ENCODE measurements at places on chromosomes 5 and 9.

- DNase-seq: no peak
These were observed 12.1 kb downstream of the PTGES2 start for GRCh38 chr9:128115187-128116103.

DNA sequence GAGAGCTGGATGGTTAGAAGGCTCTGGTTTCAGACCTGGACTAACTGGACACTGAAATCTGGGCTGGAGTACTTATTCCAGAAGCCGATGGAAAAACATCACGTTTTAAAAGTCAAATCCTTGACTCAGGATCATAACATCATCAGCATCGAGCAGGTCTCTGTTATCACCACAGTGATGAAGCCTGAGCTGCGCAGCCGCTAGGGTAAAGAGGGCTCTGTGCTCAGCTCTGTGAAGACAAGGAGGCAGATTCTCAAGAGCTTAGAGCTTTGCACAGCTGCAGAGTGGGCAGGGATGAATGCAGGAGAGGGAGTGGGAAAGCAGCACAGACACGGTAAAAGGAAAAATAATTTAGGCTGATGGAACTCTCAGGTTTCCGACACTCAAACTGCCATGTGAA is 208.8 kb upstream of the TAS2R1 start:
- DNase-seq: no peak

DNA sequence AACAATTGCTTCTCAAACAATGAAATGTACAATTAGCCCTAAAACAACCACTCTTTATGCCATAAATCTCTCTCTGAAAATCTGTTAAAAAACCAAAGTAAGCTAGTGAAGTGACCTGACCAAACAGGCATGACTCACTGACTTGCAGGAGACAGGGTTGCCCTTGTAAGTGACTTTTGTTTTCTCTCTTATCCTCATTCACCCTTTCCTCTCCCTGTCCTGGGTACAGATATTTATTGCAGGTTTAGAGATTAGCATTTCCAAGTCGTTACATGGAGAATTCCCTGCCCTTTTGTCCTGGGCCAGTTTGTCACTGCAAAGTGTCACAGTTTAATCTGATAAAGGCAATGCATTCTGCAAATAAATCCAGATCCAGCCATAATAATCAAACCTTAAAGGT is 484.2 kb downstream of the IRX1 start:
- DNase-seq: no peak

DNA sequence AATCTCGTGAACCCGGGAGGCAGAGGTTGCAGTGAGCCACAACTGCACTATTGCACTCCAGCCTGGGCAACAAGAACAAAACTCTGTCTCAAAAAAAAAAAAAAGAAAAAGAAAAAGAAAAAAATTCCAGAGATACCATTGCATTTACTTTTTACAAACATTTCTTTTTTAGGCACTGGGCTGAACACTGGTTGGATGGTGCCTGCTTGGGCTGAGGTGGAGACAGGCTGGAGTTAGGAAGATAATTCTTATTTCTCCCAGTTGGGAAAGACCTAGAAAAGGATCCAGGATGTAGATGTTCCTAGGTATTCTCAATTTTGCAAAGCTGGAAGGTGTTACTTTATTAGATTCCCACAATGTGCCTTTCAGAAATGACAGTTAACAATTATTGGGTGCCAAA is 49.9 kb upstream of the JMY start:
- DNase-seq: peak; percentile 22

DNA sequence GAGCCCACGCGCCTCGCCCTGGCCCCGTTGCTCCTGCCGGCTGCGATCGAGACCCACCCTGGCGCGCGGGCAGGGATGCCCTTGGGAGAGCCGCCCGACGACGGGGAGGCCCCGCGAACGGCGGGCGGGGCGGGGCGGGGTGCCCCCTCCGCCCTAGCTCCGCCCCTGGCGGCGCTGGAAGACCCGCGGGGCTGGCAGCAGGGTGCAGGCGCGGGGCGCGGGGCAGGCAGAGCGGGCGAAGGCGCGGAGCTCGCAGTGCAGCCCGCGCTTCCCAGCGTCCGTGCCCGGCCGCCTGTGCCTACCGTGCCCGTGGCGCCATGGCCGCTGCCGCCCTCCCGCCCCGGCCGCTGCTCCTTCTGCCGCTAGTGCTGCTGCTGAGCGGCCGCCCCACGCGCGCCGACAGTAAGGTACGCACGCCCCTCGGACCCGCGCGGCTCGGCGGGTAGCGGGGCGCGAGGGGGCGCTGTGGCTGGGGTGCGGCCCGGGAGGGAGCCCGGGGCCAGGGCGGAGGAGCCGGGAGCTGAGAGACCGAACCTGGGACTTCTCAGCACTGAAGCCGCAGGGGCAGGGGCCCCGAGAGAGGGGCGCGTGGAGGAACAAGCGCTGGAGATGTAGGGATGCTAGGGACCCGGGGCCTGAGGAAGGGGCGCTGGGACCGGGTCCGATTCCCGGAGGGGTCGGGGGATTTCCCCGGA is at the start of gene OLFML2A:
OLFML2A (plus strand) TSS at position 180 of the 695 bp plus-strand sequence; CDS start at position 318, 138 bp downstream.
- no peak for DNase-seq

- DNase-seq: no peak
These were observed 505.1 kb downstream of the TLR4 start for GRCh38 chr9:118209343-118209742.

DNA sequence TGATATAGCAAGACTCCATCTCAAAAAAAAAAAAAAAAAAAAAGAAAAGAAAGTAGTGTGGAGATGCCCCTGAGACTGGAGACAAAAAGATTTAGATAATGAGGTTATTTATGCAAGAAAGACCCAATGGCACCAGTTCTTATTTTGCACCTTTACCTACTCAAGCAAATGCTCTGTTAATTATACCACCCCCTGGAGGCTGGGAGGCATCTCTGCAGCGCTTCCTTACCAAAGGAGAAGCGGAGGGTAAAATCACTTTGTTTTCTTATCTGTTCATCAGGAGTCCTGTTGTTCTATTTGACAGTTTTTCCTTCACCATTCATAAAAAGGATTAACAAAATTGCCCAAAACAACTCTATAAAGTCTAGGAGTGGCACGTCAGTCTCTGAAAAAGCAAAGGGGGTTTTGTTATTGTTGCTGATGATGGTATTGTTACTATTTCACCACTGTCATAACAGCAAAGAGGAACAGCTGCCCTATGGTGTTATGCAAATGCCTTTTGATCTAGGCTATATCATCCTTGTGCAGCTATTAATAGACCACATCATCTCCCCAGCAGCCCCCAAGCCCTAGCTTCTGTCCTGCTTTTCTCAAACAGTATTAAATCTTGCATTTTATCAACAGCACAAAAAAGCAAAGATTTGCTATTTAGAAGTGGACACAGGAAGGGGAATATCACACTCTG is 174.0 kb downstream of the PALM2AKAP2 start:
- DNase-seq: no peak

- no peak for DNase-seq
These were observed 318.7 kb upstream of the ITGA1 start for GRCh38 chr5:52468976-52469375.

DNA sequence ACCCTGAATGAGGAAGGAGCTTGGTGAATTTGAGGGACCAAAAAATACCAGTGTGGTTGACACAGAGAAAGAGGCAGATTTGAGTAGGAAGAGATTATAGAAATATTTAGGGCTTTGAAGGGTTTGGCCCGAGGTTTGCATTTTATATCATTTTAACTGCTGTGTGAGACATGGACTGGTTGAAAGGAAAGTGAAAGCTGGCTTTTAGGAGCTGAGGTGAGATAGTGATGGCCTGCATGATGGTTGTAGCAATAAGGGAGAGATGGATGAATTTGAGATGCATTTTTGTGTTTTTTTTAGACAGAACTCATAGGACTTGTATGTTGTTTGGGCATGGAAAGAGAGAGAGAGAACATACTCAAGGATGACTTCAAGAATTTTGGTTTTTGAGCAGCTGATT is 21.7 kb downstream of the FER start:
- no peak for DNase-seq

DNA sequence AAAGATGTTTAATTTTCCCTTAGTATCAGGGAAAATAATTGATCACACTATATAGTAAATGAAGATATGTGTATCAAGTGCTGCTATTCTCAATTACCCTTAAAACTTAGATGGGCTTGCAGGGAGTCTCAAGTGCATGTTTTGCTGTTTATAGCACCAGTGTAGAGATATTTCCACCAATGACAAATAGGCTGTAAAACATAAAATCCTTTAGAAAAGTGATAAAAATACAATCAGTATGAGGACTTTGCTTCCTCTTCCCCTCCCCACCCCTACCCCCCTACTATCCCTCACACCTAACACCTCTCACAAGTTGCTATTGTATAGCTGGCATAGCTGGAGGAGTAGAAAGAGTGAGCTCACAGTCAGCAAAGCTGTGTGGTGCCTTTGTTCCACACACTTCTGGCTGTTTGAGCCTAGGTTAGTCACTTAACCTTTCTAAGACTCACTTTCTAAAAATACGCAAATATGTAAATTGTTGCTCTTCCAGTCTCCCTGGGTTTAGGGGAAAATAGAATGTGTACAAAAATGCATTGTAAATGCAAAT is 93.1 kb downstream of the PDE4D start:
- no peak for DNase-seq

DNA sequence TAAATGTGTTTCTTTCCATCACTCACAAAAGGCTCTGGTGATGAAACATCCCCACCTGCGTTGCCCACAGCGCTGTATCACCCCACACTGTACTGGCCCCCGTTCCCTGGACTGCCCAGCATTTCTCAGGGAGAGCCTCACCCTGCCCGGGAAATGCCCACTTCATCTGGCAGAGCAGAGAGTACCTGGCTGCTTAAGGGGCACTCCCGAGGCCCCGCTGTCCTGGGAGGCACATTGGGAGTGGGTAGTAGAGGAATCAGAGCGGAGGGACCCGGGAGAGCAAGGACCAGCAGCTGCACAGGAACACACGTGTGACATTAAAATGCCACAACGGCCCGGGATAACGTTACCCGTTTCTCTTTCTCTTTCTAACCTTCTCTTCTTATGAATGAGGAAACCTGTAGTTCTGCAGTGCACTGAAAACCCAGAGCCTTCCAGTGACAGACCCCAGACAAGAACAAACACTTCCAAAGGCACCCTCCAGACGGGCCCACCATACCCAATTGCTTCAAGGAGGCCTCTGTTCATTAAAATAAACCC is 110.0 kb downstream of the ROR2 start:
- DNase-seq: no peak

GRCh38 chr5:147578228-147579024 is 68.6 kb upstream of the DPYSL3 start:
- peak; percentile 60 for DNase-seq

DNA sequence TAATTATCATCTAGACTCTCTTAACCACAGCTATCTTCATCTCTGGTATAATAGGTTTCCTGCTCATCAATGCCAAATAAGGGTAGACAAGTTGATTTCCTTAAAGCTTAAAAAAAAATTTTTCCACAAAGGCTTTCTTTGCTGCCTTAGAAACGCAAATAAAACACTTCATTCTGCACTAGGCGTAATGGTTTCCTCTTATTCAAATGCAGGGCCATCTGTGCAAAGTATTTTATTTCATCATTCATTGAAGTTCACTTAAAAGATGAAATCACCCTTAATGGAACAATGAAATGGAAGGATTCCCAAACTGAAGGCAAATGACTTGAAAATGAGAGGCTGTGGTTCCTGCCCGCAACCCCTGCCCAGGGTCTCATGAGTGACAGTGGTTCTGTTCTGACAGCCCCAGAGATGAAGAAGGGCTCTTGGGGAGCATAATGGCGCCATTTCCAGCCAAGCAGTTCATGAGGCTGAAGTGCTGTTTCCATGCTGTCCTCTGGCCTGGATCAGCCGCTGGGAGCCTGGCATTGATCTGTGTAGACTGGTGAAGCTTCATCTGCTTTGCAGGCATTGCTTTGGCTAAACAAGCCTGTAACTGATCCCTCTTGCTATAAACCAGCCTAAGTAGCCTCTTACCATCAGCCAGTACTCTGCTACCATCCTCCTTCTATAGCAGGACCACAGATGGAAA is 276.9 kb upstream of the WWC1 start:
- peak; percentile 50 for DNase-seq

- DNase-seq: no peak
These were observed 1596.1 kb upstream of the WWC1 start for GRCh38 chr5:166695326-166695725.

GRCh38 chr5:111099058-111099778 is 7.1 kb downstream of the WDR36 start:
- DNase-seq: peak; percentile 18

DNA sequence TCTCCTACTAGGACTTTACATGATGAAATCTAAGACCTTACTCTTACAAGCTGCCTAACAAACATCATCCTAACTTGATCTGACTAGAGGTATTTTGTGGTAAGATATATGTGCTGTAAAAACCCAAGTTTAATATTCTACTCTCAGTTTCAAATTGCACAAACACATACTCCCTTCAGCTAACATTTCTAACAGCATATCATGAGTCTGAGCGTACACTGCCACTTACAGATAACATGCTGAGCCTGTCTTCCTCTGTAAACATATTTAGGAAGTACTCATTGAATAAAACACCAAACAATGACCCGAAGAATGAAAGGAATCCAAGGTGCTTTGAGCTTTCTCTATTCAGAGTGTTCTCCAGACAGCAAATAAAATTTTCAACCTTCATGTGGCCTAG is 7.9 kb upstream of the ESM1 start:
- peak; percentile 33 for DNase-seq

- peak; percentile 54 for DNase-seq
These were observed 78.1 kb downstream of the NDUFAF2 start for GRCh38 chr5:61023131-61023530.

GRCh38 chr9:81077572-81077971 is 611.8 kb downstream of the TLE1 start:
- no peak for DNase-seq

- DNase-seq: no peak
These were observed 388.3 kb downstream of the PLK2 start for GRCh38 chr5:58071566-58071965.

- DNase-seq: no peak
These were observed 30.5 kb downstream of the C7 start for GRCh38 chr5:40939753-40940152.

DNA sequence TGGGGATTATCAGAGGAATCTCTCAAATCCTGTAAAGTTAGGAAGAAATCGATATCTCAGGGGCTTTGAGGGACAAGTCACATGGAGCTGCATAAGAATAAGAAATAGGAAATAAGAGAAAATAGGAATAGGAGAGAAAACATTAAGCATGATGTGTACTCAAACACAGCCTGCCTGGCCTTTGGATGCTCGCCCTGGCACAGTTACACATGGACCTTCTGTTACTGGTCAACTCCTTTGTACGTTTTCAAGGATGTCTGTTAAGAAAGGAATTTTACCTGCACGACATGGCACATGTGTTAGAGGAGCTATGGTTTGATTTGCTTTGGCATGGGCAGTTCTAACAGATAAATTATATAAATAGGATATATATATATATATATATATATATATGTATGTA is 321.2 kb downstream of the CDH12 start:
- no peak for DNase-seq

GRCh38 chr5:139146809-139147482 is 51.2 kb downstream of the SIL1 start:
- no peak for DNase-seq

DNA sequence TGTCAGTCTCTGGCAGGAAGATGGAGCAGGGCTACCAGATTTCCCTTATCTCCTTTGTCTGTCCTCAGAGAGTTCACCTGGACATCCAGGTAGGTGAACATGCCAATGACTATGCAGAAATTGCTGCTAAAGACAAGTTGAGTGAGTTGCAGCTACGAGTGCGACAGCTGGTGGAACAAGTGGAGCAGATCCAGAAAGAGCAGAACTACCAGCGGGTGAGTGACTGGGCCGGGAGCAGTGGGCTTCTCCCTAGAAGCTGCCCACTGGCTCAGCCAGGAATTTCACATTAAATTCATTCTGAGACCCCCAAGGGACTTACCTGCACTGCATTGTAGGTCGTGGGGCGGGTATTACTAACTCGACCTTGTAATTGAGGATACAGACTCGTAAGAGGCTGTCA is 2.1 kb downstream of the TMED9 start:
- no peak for DNase-seq
